ENCODE measurements at places on chromosomes 13 and 19. TPM values are rescaled to one million over a fixed set of nuclear protein-coding genes. Genes with fewer than 3 reads are reported as not detected.
A peak's percentile ranks its signal among the peaks of the same experiment; 100 is the strongest.

DNA sequence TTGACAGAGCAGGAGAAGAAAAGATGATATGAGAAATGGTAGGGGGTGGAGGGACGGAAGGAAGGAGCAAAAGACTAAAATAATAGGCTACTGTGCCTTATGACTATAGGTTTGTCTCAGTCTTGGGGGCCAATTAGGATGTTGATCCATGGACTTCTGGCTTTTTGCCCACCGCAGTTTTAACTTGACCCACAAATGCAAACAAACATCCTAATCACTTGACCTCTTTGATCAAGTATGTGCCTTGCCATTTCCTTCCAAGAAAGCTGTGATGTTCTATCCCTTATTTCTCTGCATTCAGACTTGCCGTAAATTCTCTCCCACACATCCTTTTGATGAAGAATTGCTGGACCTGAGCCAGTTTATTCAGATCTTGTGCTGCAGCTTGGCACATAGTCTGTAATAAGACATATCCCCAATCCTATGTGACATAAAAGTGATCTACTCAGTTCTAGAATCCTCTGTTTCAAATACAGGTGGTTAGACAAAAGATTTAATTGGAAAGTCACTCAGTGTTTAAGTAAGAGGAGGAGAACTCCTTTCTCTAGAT lies 62.8 kb downstream of the TPT1 start:
- no peak for DNase-seq

GRCh38 chr19:16003391-16003790 lies 54.6 kb downstream of the OR10H4 start:
- no peak for DNase-seq

GRCh38 chr19:17346109-17346671 lies 8.8 kb downstream of the GTPBP3 start:
- peak; percentile 64 for DNase-seq

- no peak for DNase-seq
These were observed 49.0 kb downstream of the RYR1 start for GRCh38 chr19:38482496-38482895.

GRCh38 chr13:66222926-66223325 lies 1007.2 kb downstream of the PCDH9 start:
- no peak for DNase-seq

DNA sequence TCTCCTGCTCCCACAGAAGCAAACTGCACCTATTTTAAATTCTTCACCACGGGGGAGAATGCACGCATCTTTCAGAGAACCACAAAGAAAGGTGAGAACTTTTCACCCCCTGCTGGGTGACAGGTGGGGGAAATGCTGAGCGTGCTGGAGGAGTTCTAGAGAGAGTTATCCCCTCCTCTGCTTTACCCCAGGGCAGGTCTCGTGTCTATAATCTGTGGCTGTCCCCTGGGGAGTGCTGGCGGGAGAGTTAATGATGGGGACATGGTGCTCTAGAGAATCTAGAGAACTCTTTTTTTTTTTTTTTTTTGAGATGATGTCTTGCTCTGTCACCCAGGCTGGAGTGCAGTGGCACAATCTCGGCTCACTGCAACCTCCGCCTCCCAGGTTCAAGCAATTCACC lies 6.8 kb downstream of the CACNG6 start:
- no peak for DNase-seq

DNA sequence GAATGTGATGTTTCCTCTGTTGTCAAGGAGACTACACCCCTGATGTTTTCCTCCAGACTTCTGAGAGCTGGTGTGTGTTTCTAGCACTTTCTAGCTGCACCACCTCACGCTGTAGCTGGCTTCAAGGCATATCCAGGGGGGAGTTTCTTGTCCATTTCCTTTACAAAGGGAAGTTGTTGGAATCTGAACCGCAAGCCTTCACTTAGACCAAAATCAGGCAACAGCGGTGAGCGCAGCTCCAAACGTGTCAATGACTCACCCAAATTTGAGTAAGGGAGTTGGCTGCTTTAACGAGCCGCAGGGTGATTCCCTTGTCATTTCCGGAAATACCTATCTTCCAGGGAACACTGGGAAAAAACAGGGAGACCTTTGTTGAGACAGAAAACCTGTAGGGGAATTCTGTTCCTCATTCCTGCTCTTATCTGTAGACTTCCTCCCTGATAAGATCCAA lies 2.5 kb downstream of the LDLR start:
- peak; percentile 90 for DNase-seq

- no peak for DNase-seq
These were observed 3.9 kb downstream of the IGSF23 start for GRCh38 chr19:44617110-44617880.

GRCh38 chr13:113742000-113742441 lies 17.0 kb upstream of the TMEM255B start:
- peak; percentile 49 for DNase-seq

DNA sequence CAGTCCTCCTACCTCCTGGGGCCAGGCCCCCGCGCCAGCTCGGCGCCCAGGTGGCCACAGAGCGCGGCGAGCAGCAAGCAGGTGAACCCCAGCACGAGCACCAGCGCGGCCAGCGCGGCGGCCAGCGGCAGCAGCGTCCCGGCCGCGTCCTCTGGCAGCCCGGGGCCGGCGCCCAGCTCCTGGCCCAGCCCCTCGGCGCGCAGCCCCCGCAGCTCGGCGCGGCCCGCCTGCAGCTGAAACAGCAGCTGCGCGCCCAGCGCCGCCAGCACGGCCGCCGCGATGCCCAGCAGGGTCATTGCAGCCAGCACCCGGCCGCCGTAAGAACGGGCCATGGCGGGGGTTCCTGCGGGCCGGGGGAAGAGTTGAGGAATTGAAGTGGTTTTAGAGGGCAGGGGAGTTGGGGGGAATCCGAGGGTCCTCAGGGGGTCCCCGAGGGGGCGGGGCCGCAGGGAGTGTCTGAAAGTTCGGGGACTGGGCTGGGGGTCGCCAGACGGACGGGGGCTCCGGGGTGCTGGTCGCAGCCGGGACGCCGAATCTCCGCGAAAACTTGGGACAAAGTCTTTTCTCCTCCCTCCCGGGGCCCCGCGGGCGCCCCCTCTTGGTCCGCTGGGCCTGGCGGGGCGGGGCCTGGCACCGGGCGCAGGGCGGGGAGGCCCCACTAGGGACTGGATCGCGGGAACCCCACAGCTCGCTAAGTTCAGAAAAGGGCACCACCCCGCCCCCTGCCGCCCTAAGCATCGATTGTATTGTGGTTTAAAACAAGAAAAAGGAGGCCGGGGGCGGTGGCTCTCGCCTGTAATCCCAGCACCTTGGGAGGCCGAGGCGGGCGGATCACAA lies at the start of gene TMEM221:
TSS of gene TMEM221 (minus strand) at position 538 of the 837 bp plus-strand sequence. CDS start at position 332, 206 bp downstream.
- no peak for DNase-seq

- DNase-seq: peak; percentile 72
These were observed 343.9 kb downstream of the OXGR1 start for GRCh38 chr13:96650301-96650886.

GRCh38 chr13:23069566-23069965 lies 111.2 kb upstream of the SGCG start:
- peak; percentile 84 for DNase-seq

DNA sequence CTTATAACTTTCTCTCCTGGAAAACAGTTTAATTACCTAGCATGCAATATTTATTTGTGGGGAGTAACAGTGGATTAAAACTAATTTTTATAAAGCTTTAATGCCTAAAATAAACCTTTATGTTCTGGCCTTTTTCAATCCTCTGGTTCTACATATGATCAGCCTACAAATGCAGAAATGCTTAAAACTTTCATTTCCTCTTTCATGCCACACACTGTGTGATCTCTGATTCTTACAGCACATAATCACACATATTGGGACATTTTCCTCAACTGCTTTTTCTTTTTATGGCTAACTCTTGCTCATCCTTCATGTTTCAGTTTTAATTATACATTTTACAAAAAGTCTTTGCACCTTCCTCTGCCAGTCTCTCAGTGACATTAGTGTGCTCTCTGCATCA lies 910.8 kb upstream of the SLITRK6 start:
- no peak for DNase-seq

DNA sequence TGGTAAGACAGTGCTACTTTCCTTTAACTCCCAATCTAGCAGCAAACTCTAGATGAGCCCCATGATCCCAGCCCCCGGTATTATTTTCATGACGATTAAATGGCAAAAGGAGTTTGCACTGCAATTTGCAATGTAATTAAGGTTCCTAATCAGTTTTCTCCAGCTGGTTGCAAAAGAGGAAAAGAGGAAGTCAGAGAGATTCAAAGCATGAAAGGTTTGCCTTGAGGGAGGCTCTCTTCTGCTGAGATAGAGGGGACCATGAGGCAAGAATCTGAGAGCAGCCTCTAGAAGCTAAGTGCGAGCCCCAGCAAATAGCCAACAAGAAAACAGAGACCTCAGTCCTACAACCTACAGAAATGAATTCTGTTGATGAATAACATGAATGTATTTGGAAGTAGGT lies 527.1 kb downstream of the UQCRFS1 start:
- no peak for DNase-seq

DNA sequence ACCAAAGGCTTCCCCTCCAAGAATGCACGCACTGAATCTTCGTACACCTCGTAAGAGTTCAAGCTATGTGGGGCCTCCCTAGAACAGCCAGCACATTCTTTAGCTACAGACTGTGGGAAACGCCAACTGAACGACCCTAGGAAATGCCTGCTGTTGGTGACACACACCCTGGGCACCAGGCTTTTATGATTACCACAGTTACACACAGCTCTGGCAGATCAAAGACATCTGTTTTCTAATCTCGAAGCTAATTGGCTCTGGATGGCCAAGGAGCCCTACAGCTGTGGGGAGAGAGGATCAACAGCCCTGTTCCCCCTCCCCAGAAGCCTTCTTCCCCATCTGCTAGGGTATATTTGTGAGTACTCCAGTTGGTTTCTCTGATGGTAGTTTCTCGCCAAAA lies 123.0 kb downstream of the COL4A1 start:
- no peak for DNase-seq

GRCh38 chr13:112181336-112182067 lies 114.6 kb downstream of the SOX1 start:
- DNase-seq: no peak

GRCh38 chr13:94162289-94162688 lies 317.2 kb downstream of the DCT start:
- no peak for DNase-seq

GRCh38 chr13:28753208-28753892 lies 34.6 kb upstream of the SLC46A3 start:
- peak; percentile 95 for DNase-seq

GRCh38 chr13:41411522-41411921 lies 45.8 kb upstream of the RGCC start:
- DNase-seq: peak; percentile 66

- peak; percentile 38 for DNase-seq
These were observed 1709.2 kb upstream of the PCDH20 start for GRCh38 chr13:63124863-63125262.

DNA sequence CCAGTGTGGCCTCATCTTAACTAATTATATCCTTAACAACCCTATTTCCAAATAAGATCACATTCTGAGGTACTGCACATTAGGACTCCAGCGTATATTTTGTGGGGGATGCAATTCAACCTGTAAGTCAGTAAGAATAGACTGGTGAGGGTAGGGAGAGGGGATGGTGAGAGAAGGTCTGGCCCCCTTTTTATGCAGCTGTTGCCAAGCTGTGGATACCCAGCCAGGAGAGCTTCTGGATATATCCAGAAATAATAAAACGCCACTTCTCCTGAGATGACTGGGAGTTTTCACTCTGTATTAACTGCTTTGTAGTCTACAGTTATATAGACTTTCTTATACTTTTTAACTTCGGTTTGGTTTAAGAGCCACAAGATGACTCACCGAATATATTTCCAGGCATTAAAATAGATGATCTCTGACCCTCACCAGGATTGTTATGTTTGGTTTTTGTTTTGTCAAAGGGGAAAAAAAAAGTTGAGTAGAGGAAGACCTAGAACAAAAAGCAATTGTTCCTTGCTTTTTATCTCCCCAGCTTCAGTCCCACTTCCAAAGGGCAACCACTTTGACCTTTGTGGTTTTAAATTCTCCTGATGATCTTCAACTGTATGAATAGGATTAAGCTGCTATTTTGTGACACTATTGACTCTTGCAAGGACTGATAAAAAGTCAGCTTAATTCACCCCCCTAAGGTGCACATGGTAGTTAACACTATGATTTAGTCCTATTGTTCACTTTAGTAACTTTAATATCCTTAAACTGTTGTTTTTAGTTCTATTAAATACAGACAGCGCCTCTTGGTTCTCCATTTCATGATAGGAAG lies 3.1 kb upstream of the NEK3 start:
- peak; percentile 64 for DNase-seq

- DNase-seq: no peak
These were observed 87.3 kb upstream of the ABCC4 start for GRCh38 chr13:95388420-95389079.

DNA sequence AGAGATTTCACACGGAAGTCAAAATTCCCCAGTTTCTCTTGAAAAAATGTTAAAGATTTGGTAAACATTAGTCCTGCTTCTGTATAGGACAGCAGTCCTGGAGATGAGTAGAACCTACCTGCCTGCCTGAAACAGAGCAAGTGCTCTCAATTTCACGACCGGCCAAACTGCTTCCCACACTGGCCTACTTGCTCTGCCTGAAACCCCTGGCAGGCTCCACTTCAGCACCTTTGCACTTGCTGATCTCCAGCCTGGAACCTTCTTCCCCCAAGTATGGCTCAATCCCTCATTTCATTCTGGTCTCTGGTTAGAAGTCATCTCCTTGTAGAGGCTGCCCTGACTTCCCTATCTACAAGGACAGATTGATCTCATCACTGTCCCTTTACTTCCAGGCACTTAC lies 271.4 kb downstream of the DLEU7 start:
- no peak for DNase-seq

DNA sequence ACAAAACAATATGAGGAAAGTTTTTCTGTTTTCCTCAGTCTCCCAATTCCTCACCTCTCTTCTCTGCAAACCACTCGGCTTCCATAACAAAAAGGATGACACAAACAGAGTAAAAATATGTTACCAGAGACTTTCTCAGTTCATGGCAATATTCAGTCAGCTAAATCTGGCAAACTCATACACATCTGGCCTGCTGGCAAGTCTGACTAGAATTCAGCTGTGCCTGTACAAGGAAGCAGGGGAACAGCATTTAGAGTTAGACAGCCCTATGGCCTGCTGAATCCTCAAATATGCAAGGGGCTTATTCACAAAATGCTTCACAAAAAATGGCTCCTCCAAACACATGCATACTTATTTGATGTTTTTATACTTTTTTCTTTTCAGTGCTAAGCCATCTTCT lies 227.8 kb downstream of the ENOX1 start:
- DNase-seq: peak; percentile 50

GRCh38 chr19:44796701-44797115 lies 12.2 kb upstream of the BCAM start:
- no peak for DNase-seq

DAND5 gene
- not detected for total RNA-seq

FAM216B gene
- total RNA-seq: not detected

ZNF568 gene
- total RNA-seq: 13.5 TPM

LGALS7B gene
- not detected for total RNA-seq

CPT1C gene
- total RNA-seq: 23.4 TPM

CLEC4M gene
- total RNA-seq: not detected

NCCRP1 gene
- not detected for total RNA-seq

GJB6 gene
- total RNA-seq: not detected

FGF22 gene
- total RNA-seq: not detected

Measured in fibroblast of the aortic adventitia (primary cell).